ENCODE measurements at places on chromosomes 2 and 18. TPM values are rescaled to one million over a fixed set of nuclear protein-coding genes. Genes with fewer than 3 reads are reported as not detected.

DNA sequence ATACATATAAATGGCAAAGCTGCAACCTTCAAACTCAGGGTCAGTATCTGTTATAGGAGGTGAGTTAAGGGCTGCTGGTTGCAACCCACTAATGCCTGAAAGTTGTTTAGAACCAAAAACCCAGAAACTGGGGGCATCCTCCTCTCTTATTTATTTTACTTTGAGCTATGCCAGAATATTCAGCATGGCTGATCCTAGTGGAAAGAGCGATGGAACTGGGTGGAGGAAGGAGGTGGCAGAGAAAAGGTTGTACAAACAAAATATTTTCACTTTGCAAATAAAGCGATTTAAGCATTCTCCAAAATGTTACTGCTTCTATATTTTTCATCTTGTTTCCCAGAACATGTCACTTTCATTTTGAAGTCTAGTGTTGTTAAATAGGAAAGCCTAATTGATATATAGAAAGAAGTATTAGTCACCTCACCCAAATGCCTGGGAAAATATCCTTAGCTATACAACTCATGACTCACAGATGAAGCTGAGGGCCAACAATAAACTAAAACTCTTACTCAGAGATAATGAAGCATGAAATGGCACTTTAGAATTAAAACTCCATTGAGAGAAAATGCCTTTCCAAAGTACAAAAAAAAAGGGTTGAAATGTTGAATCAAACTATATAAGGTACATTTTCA lies 251.4 kb upstream of the UBE2E3 start:
- peak; percentile 78 for DNase-seq

- DNase-seq, result peak; percentile 12
Measured at GRCh38 chr2:226325526-226325925, 474.1 kb downstream of the IRS1 start.

DNA sequence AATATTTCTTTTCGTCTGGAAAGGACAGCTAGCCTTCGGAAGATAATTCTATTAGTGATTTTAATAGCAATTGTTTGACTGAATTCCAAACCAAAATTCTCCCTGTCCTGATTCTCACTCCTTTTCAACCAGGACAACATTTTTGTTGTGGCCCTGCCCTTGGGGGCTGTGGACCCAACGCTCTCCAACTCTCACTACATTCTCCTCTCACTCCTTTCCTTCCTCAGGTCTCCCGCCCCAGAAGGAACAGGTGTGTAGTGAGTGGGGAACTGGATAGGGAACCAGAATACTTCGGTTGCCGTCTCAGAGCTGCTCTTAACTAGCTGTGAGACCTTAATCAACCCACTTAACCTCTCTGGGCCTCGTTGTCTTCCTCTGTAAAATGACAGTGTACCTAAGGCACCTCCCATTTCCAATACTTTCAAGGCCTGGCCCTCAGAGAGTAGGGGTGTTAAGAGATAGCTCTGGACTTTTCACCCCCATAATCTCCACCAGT lies 638 bp upstream of the ADD2 start:
- no peak for DNase-seq

DNA sequence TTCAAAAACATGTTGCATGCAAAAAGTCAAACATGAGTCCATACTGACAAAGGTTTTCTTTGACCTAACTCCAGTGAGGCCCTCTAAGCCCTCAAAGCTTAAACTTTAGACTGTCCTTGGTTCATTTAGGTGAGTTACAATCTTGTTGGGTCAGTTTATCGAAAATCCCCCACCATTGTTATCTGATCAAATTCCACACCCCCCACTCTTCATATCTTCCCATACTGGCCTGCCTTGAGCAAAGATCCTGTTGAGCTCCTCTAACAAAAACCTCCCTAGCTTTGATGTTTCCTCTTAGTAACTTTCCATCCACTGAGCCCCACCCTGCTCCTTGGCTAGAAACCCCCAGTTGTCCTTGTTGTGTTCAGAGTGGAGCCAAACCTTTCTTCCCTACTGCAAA lies 193.7 kb downstream of the ARHGAP28 start:
- DNase-seq, result no peak

GRCh38 chr2:222835143-222835822 lies 25.6 kb upstream of the ACSL3 start:
- DNase-seq, result no peak

GRCh38 chr2:202847693-202848524 lies 23.7 kb downstream of the ICA1L start:
- no peak for DNase-seq

GRCh38 chr18:24271381-24272228 lies 126.0 kb downstream of the OSBPL1A start:
- DNase-seq, result peak; percentile 77

- DNase-seq, result no peak
Measured at GRCh38 chr2:229370509-229370908, 99.4 kb upstream of the PID1 start.

GRCh38 chr18:27136208-27136535 lies 48.9 kb downstream of the CHST9 start:
- DNase-seq, result peak; percentile 12

DNA sequence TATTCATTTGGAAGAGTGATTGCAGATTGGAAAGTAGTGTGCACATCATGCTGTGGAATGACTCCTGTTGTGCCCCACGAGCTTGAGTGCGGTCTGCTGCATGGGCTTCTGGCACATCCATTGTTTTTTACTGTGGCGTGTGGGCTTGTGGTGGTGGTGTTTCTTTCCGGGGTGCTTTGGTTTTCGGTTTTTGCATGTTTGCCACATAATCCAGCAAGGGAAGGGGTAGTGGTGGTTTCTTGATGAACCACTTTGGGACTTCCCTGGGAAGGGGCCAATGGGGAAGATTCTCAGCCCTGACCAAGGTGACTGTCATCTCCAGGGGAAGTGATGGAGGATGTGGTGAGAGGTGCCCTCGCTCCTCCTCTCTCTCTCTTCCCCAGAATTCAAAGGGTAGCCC lies 57.0 kb downstream of the COA5 start:
- DNase-seq, result no peak

DNA sequence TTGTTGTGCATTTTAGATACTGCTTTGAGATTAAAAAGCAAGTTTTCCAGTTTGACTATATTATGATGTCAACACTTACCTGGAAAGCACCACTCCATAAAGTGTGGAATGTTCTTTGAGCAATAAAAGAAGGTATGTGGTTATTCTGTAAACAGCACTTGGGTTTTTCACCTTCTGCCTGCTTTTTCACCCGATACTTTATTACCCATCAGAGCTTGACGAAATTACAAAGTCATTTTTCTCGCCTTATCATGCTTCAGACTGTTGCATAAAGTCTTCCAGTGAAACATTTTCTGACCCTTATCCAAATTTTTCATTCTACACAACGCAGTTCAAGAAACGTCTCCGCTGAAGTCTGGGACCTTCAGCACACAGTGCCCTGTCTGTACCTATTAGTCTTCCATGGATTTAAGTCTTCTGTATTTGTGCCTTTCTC lies 25.2 kb downstream of the CAB39 start:
- no peak for DNase-seq

DNA sequence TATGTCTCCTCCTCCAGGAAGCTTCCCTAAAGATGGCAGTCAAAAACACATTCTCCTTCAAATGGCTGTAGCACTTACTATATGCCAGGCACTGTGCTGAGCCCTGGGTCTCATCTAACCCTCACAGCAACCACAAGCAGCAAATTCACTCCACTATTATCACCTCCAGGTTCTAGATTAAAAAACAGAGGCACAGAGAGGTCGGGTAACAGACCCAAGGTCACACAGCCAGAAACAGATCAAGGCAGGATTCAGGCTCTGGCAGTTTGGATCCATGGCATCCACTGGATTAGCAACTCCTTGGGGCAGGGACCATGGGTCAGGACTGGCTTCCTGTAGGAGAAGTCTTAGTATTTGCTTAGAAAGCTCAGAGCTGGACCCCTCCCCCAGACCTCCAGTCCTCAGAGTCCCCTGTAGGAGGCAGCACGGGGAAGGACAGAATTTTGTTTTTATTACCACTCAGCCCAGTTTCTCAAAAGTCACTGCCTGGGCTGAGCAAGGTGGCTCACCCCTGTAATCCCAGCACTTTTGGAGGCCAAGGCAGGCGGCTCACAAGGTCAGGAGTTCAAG lies 34.4 kb downstream of the ZFP36L2 start:
- DNase-seq, result no peak

GRCh38 chr2:224948859-224949258 lies 93.4 kb downstream of the DOCK10 start:
- peak; percentile 80 for DNase-seq

DNA sequence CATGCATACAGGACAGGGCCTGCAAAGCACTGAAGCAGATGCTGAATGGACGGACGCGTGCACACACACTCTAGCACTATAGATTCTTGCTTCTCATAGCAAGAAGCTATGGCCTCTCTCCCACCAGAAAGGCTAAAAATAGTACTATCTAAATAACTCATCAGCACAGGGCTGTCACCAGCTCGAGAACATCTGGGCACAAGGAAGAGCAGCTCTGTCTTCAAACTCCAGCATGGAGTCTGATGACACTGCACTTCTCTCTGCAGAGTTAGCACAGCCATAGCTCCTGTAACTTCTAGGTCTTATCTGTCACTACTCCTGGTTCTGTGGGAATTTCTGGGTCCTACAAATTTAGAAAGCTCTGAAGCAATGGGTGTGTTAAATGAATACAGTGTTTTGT lies 123.5 kb downstream of the MYO5B start:
- DNase-seq, result no peak

GRCh38 chr2:238730001-238730669 lies 117.8 kb upstream of the TWIST2 start:
- no peak for DNase-seq

DNA sequence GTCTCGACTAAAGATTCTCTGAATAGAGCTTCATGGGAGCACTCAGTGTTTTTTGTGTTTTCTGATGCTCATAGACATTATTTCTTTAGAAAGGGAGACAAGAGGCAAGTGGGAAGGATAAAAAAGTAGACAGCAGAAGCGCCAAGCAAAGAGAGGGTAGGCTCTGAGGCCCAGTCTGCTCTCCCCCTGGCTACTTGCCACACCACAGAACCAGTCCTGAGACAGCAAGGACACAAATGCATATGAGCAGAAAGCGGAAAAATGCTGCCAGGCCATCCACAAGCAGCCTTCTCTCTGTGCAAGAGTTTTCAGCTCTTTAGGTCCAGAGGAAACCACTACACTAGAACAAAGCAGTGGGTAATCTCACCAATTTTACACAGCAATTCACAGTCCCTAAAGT lies 285.4 kb downstream of the ZNF521 start:
- DNase-seq, result peak; percentile 30

DNA sequence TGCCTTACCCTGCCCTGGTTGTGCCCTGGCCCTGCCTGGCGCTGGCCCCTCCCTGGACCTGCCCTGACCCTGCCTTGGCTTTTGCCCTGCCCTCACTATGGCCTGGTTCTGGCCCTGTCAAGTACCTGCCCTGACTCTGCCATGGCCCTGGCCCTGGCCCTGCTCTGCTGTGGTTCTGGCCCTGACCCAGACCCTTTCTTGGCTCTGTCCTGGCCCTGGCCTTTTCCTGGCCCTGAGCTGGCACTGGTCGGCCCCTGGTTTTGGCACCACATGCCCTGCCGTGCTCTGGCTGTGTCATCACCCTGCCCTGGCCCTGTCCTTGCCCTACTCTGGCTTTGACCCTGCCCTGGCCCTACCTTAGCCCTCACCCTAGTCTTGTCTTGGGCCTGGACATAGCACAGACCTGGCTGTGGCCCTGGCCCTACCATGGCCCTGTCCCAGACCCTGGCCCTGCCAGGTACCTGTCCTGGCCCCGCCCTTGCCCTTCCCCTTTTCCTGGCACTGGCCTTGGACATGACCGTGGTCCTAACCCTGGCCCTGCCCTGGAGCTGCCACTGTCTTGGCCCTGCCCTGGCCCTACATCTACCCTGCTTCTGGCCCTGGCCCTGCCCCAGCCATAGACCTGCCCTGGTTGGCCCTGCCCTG lies 4.8 kb upstream of the ANKRD62 start:
- no peak for DNase-seq

- DNase-seq, result peak; percentile 10
Measured at GRCh38 chr2:103773884-103774283, 1012.1 kb downstream of the TMEM182 start.

- peak; percentile 45 for DNase-seq
Measured at GRCh38 chr18:73462092-73462491, 594.3 kb upstream of the NETO1 start.

- DNase-seq, result no peak
Measured at GRCh38 chr2:96431319-96431718, 73.8 kb downstream of the NEURL3 start.

- no peak for DNase-seq
Measured at GRCh38 chr18:41449612-41450011, 505.4 kb upstream of the PIK3C3 start.

DNA sequence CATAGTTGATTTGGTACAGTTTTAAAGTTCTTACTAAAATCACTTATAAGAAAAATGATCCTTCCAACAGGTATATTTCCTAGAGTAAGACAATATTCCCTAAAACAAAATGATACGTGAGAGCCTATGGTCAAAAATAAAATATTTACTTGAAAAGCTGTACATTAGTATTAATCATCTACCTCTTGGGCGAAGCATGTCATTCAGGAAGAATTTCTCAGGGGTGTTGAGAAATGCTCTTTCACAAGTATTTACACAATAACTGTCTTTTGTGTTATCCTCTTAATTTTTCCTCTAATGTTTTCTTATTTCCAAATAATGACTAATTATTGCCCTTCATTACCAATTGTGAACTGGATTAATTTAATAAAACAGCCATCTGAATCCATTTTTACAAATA lies 466.3 kb downstream of the SATB2 start:
- no peak for DNase-seq

DNA sequence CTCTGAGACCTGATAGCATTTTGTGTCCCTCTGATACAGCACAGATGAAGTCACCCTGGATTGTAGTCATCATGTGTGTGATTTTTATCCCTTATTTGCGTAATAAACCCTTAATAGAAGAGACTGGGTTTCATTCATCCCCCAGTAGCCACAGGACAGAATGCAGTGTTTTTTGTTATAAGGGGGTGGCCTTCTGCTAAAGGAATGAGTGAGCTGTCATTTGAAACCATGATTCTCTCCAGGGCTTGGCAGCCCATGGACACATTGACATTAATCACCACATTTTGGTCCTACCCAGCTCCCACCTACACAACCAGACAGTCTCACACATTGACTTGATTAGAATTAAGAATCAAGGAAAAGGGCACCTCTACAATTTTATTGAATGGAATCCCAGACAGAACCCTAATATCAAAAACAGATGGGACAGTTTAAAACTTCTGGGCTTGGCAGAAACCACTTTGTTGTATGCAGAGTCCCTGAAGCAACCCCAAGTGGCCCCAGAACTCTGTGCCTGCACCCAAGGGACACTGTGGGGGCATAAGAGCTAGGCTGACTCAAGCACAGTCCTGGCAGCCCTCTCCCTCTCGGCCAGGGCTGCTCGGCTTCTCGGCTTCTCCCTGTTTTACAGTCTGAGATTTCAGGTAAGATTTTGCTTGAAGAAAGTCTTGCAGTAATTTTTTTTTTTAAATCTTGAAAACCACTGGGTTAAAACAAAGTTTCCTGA lies 254.0 kb upstream of the SLC14A2 start:
- peak; percentile 65 for DNase-seq

GAL3ST2 gene
- total RNA-seq, result not detected

ACOXL gene
- total RNA-seq, result not detected

BMP10 gene
- total RNA-seq, result not detected

SFXN5 gene
- 8.7 TPM for total RNA-seq

BCL2 gene
- 0.84 TPM for total RNA-seq

PARD6G gene
- total RNA-seq, result 0.24 TPM

STPG4 gene
- not detected for total RNA-seq

PDCD1 gene
- not detected for total RNA-seq

SCN9A gene
- 0.12 TPM for total RNA-seq

FIGN gene
- 5.8 TPM for total RNA-seq

CSRNP3 gene
- total RNA-seq, result not detected

LRRTM1 gene
- total RNA-seq, result not detected

ASTL gene
- total RNA-seq, result not detected

Data from RPMI7951 (cell line).